ENCODE measurements at places on chromosomes 16 and 17. TPM values are rescaled to one million over a fixed set of nuclear protein-coding genes. Genes with fewer than 3 reads are reported as not detected.

The KLHL36 gene
- 34.1 TPM for polyA plus RNA-seq

The PRCD gene
- 24.4 TPM for polyA plus RNA-seq

The KRTAP4-6 gene
- not detected for polyA plus RNA-seq

The EVPLL gene
- not detected for polyA plus RNA-seq

The CHST6 gene
- polyA plus RNA-seq: 0.13 TPM

The TEKT1 gene
- not detected for polyA plus RNA-seq

The CARD14 gene
- not detected for polyA plus RNA-seq

The CLEC3A gene
- not detected for polyA plus RNA-seq

The MT4 gene
- not detected for polyA plus RNA-seq

The RSL1D1 gene
- 307 TPM for polyA plus RNA-seq

The MTMR4 gene
- 37.0 TPM for polyA plus RNA-seq

The CDC27 gene
- 90.9 TPM for polyA plus RNA-seq

The PLEKHH3 gene
- 1.1 TPM for polyA plus RNA-seq

The ZFHX3 gene
- polyA plus RNA-seq: 1.6 TPM

The TMEM208 gene
- polyA plus RNA-seq: 64.2 TPM

The C16orf96 gene
- 0.05 TPM for polyA plus RNA-seq

The HBM gene
- polyA plus RNA-seq: not detected

The BORCS6 gene
- 30.0 TPM for polyA plus RNA-seq

The GCGR gene
- polyA plus RNA-seq: not detected

The NACA2 gene
- polyA plus RNA-seq: not detected

The PLA2G10 gene
- 0.24 TPM for polyA plus RNA-seq

The HSD11B2 gene
- polyA plus RNA-seq: not detected

The PRSS21 gene
- polyA plus RNA-seq: 10.4 TPM

The ADORA2B gene
- polyA plus RNA-seq: 1.2 TPM

The CRYBA1 gene
- polyA plus RNA-seq: not detected

The KRT28 gene
- polyA plus RNA-seq: not detected

The SLC5A11 gene
- 0.13 TPM for polyA plus RNA-seq

The OR3A3 gene
- polyA plus RNA-seq: not detected

The KRTAP1-5 gene
- polyA plus RNA-seq: not detected

The RPRML gene
- polyA plus RNA-seq: 0.28 TPM

The SP2 gene
- 13.7 TPM for polyA plus RNA-seq

The TLCD2 gene
- polyA plus RNA-seq: not detected

The HP gene
- not detected for polyA plus RNA-seq

The GNGT2 gene
- polyA plus RNA-seq: 10.3 TPM

The DCUN1D3 gene
- 0.97 TPM for polyA plus RNA-seq

The PITPNM3 gene
- not detected for polyA plus RNA-seq
